ENCODE measurements at places on chromosomes 5 and 9.

DNA sequence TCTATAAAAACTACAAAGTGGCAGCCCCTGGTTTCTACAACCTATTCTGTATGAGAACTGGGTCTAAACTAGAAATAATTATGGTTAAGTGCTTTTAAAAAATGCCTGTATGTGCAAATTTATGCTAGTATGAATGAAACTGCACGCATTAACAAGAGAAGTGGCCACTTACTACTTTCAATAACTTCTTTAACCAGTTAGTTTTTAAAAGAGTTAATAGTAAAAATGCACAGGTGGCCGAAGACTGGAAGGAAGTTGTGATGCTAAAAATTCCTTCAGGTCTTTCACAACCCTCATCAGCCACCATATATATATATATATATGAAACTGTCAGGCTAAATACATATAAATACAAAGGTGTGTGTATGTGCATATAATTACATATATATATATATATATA is 36.8 kb downstream of the SHISAL2B start:
- no peak for DNase-seq

DNA sequence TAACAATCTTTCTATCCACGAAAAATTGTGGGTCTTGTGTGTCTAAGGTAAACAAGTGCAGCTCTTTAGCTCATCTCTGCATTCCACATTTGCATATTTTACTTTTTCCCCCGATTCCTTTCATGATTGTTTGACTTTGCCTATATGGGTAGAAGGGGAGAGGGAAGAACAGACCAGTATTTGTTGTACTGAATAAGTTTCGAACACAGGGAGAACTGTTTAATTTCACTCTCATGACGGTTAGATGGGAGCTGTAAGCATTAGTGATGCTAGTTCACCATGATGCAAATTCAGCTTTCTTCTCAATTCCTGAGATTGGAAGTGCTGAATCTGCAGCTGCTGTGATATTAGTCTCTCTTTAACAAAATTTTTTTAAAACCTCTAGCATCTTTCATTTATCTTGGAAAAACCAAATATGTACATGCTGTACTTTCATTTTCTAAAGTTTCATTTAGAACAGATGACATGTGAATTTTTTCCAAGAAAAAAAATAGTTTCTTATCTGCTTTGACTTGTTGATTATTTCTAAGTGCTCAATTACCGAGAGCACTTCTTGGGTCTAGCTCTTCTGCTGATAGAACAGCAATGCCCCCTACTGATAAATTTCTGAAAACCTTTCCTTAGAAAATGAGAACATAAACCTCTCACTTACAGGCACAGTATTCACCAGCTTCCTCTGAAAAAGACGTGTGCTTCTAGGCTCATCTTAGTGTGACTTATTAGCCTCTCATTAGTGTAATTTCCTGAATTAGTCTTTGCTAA is 149.5 kb downstream of the BAAT start:
- no peak for DNase-seq

GRCh38 chr5:140424135-140424534 is 22.5 kb downstream of the ANKHD1 start:
- no peak for DNase-seq

DNA sequence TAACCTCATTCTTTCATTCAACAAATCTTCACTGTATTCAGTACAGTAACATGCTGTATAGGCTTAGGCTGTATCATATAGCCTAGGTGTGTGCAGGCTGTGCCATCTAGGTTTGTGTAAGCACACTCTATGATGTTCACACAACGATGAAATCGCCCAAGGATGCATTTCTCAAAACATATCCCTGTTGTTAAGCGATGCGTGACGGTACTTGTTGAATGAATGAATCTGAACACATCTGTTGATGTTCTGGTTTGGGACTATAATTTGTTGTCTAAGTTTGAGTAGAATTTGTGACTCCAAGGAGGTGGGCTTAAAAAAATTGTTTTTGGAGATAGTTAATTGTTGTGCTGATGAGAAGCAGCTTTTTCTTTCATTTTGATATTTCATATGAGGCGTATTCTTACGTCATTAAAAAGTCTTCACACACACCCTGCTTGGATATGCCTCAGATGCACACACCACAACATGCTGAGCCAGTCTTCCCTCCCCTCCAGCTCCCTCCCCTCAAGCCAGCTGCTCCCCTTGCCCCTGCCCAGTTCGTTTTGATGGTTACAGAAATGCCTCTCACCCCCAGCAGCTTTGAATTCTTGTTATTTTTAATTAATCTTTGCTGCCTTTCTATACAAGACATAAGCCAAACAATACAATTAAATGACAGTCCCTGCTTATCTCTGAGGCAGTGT is 5.5 kb upstream of the PSAT1 start:
- DNase-seq = no peak

DNA sequence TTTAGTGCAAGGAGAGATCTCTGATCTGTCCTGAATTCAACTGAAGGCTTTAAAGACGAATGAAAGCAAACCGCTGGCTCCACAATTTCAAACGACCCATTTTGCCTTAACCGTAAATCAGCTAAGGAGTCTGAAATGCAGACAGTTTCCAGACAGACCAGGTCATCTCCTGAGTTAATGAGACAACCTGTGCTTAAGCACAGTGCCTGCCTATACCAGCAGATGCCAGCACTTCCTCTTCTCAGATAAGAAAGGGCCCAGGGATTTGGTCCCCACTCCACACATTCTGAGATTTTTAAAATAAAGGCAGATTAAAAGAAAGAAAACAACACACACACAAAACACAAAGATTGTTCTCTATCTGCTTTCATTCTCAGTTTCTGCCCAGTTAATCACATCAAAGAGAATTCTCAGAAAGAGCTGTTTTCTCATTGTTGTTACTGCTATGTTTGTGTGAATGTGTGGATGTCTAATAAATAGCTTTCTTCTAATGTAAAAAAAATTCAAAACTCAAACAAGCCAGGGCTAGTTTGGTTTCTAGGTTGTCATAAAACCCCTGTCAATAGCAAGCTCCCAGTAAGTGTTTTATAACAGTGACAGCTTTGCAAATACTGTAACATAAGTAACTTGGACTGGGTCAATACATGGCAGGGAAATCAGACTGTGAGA is 157.7 kb upstream of the SLC24A2 start:
- DNase-seq = no peak

- no peak for DNase-seq
Observed at GRCh38 chr5:90134892-90135291, 274.7 kb downstream of the CETN3 start.

GRCh38 chr9:131259916-131260597 is 16.3 kb downstream of the FAM78A start:
- DNase-seq = no peak

GRCh38 chr5:112694853-112695709 is 42.6 kb upstream of the APC start:
- DNase-seq = no peak

DNA sequence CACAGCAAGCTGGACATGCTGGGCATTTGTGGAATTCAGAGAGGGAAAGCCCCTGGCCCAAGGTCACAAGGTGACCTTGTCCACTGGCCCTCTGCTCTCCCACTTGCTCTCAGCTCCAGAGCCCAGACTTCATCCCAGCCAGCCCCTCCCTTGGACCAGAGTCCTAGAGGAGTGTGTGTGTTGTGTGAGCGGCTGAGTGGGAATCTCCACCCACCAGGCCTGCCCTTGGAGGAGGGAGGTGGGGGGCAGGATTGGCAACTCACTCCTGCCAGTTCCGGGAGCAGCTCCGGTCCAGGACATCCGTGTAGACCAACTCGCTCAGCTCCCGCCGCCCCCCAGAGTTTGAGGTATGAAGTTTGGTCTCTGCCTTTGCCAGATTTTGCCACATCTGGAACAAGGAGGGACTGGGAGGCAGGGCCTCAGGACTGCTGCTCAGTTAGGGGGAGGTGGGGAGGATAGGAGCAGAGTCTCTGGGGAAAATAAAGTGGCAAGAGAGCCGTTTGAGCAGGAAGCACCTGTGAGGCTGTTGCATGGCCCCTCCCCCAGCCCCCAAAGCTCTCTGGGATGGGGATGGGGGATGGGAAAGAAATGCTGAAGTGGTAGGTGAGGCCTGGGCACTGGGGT is 1.4 kb downstream of the MZB1 start:
- DNase-seq = no peak

GRCh38 chr5:102924963-102925362 is 169.9 kb downstream of the PAM start:
- no peak for DNase-seq
